ENCODE measurements at places on chromosomes 1 and 21.

GRCh38 chr1:232943679-232944252, 6.6 kb upstream of the NTPCR start:
- DNase-seq, result no peak

DNA sequence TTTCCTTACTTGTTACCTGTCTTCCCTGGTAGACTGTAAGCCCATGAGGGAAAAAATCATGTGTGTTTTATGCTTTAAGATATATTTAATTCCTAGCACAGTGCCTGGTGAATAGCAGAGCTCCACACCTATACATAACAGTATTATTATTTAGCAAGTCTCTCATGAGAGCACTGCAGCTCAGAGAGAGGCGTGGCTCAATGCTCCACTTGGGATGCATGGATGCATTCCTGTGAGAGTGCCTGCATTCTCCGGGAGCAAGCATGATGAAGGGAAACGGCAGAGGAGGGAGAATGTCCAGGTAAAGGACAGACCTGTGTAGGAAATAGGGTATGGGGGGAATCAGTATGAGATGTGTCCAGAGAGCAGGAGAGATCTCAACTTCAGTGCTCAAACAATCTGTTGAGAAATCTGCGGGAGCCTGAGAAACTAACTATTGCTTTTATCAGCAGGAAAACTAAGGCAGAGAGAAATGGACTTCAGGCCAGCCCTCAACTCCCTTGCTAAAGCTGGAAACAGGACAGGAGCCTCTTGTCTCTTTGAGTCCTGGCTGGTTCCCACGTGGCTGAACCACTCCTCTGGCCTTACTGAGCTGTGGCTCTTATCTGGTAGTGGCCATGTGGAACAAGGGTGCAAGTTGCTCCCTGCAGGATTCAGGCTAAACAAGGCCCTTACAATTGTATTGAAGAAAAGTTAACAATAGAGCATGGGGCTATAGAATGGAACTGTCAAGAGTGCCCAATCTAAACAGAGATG, 113.1 kb downstream of the KCNN3 start:
- no peak for DNase-seq

DNA sequence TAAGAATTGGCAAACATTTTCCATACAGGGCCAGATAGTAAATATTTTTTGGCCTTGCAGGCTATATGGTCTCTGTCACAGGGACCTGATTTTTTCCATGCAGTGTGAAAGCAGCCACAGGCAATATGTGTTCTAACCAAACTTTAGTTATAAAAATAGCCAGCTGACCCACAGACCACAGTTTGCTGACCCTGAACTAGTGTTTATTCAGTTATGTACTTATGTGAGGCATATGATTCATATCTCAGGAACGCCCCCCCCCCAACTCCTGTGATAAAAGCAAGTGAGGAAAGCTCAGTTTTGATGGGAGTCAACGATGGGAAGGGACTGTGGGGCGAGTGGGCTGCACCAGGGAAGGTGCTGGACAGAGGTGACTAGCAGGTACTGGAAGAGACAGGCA, 80.1 kb downstream of the HMGB4 start:
- no peak for DNase-seq

GRCh38 chr1:245609354-245610150, 454.8 kb downstream of the KIF26B start:
- DNase-seq, result no peak

GRCh38 chr1:47764461-47765046, 232.6 kb downstream of the TRABD2B start:
- no peak for DNase-seq

DNA sequence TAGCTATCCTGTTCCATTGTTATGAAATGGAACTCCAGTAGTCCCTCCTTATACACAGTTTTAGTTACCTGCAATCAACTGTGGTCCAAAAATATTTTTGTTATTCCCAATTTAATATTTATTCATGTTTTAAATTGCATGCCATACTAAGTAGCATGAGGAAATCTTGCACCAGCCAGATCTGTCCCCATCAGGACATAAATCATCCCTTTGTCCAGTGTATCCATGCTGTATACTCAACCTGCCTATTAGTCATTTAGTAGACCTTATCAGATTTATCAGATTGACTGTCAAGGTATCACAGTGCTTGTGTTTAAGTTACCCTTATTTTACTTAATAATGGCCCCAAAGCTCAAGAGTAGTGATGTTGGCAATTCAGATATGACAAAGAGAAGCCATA, 207.9 kb upstream of the DMRTA2 start:
- DNase-seq, result no peak

DNA sequence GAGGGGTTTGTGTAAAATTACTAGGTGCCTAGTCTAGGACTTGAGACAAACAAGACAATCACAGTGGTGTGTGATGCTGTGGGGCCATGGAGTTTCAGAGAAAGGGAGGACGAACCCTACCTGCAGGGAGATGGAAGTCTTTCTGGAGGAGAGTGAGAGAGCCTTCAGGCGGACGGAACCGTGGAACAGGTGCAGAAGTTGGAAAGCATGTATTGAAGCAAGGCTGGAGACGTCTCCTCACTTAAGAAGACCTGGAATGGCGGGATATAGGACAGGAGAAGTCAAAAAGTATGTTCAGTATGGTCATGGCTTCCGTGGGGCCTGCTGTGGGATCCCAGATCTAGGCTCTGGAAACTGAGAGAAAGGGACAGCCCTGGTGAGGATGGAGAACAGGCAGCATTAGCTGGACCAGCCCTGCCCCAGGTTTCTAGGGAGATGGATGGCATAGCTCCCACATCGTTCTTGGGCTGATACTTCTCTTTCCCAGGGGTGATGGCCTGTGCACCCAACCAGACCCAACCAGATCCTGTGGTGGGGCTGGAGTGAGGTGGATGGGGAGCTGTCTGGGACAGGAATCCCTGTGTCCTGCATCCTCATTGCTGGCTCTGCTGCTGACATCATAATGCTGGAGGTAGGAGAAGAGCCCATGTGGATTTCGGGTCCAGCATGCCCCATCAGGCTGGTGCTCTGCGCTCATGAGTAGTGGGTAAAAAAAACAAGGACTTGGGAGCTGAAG, 15.0 kb upstream of the LRP8 start:
- DNase-seq, result no peak

- no peak for DNase-seq
Observed at GRCh38 chr1:96360036-96360795, 361.4 kb upstream of the PTBP2 start.

DNA sequence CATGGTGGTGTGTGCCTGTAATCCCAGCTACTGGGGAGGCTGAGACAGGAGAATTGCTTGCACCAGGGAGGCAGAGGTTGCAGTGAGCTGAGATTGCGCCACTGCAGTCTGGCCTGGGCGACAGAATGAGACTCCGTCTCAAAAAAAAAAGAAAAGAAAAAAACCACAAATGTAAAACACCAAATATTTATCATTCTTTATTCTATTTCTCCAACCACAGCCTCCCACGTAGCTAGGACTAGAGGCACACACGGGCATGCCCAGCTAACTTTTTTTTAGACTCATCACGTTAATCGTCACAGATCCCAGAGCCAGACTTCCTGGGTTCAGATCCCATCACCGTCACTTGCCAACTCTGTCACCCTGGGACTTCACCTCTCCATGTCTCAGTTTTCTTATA, 13.5 kb downstream of the DNAJC16 start:
- no peak for DNase-seq

- DNase-seq, result no peak
Observed at GRCh38 chr1:202045705-202046104, 35.3 kb downstream of the ELF3 start.

DNA sequence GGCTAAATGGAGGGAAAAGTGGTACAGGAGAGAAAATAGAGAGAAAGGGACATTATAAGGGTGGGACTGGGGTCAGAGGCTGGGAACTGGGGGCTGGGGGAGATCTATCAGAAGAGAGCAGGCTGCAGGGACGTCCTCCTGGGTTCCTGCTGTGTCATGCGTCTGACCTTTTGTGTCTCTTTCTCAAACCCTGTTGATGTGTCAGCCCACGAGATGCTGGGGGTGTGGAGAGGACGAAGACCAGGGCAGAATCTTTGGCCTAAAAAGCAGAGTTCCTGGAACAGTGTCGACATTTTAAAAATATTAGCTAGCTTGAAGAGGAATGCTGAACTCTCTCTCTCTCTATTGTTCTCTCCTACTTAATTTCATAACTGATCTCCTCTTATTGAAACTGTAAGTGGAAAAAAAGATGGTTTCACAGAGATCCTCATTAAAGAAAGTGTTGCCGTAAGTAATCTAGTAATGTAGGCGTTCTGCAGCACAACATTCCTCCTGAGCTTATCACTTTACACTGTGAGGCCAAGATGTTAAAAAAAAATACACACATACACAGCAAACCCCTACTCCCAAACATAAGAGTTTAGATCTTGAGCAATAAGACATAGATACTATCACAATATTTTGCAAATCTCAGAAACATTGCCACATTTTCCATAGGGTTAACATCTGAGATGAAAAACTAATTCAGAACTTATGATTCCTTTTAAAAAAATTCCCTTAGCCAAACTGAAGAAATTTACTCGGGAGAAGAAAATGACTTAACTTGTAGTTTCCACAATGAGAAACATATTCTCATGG, 52.6 kb downstream of the RUNX1 start:
- peak; percentile 73 for DNase-seq

DNA sequence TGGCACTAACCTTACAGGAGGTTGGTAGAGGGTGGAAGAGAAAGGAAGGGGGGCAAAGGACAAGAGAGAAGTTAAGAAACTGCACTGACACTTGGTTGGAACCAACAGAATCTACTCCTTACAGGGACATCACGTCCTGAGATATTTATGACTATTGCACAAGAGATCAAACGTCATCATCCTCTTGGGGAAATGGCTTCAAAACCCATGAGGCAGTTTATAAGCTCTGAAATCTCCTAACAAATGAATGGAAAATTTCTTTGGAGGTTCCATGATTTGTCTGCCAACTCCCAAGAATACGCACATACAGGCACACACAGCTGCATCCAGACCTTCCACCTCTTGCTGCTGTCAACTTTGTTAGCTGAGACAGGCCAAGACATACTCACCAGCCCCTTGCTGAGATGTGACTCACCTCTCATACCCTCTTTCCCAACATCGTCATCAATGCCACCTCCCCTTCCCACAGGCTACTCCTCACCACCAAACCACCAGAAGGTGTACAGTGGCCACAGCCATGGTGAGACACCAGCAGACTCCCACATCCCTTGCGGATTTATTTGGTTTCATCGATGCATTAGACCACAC, 135.5 kb downstream of the SETD4 start:
- no peak for DNase-seq

DNA sequence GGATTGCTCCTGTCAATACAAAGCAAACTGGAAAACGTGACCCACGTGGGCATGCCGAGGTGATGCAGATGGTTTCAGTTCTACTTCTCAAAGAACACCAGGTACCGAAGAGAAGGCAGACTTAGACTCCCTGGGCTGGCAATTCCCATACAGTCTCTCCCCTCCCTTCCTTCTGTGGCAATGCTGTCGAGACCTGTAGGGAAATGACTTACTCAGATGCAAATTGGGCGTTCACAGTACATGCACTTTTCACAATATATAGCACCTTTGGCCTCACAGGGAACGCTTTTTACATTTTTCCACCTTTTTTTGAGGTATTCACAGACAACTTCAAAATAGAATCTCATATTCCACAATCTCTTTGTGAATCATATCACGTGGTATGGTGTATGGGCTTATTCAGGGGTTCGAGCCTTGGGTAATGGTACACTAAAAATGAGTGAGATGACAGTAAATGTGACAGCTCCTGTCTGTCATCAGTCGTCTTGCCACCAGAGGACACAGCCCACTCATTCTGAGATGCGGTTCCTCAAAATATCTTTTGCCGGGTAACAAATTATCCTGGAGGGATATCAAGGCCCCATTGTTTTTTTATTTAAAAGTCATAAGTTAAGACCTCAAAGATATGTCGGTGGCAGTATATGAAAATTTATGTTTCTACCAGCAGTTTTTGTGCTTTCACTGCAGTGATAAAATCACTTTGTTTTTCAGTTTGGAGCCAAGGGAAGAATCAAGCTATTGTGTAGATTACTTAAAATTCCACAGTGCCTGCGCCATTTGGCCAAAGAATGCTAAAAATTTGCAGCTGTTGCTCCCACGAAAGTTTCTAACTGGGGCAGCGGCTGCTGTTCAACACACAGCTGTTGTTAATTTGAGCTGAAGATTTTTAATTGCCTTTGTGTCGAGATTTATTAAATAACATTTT, 168.4 kb downstream of the ZZZ3 start:
- no peak for DNase-seq

GRCh38 chr1:32960819-32961355, 3.7 kb downstream of the RNF19B start:
- no peak for DNase-seq

DNA sequence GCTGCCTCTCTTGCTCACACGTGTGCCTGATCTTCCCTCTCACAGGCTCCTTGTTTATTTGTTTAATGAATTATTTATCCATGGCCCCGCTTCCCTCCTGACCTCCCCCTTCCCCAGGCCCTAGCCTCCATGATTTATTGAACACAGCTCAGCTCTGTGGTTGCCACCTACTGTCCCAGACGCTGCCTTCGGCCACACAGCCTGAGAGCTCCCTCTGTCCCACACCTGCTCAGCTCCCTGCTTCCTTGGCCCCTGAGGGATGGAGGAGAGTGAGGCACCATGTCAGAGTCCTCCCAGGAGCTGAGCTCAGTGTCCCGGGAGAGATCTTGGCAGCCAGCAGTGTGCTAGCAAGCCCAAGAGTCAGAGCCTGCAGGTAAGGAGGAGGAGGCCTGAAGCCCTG, 3.1 kb upstream of the EFNA3 start:
- no peak for DNase-seq

All from right atrium auricular region (tissue), 2 donors.